Astrocyte of the spinal cord (primary cell): ENCODE measurements at places on chromosomes 4 and X.

DNA sequence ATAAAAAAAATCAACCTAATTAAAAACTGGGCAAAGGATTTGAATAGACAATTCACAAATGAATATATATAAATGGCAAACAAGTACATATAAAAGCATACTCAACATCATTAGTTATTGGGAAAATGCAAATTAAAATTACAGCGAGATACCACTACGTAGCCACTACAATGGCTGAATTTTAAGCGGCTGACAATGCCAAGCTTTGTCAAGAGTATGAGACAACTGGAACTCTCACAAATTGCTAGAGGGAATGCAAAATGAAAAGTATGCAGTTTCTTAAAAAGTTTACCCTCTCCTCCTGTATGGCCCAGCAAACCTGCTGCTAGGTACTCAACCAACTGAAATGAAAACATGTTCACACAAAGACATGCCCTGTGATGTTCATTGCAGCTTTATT is 34.8 kb downstream of the ZFP42 start:
- DNase-seq: no peak

DNA sequence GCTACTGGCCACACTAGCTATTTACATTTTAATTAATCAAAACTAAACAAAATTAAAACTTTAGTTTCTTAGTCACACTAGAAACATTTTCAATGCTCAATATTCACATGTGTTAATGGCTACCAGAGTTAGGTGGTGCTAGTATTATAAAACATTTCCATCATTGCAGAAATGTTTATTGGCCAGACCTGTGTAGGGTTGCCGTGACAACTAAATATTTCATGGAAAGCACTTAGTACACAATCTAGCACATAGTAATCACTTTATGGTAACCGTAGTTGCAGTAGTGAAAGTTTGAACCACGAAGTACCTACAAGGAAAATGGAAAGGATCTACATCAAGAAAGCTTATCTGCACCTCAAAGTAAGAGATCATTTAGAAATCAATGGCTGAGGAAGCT is 95.9 kb downstream of the HS6ST2 start:
- DNase-seq: no peak

DNA sequence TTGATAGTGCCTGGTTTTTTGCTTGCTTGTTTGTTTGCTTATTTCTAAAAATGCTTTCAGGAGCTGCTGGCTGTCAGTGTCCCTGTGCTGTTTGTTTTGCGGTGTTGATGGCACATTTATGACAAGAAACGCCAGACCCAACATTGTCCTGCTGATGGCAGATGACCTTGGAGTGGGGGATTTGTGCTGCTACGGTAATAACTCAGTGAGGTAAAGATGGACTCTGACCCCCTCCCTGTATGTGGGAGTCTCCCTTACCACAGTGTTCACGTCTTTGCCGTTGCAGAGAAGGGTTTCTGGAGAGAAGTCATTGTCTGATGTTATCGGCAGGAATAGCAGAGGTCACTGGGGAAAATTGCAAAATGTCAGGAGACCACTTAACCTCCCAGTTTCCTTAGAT is at the start of gene ARSH:
Gene ARSH (plus strand): TSS at position 52 of the 400 bp plus-strand sequence. CDS start 67 bp downstream, at position 119.
- DNase-seq: no peak

DNA sequence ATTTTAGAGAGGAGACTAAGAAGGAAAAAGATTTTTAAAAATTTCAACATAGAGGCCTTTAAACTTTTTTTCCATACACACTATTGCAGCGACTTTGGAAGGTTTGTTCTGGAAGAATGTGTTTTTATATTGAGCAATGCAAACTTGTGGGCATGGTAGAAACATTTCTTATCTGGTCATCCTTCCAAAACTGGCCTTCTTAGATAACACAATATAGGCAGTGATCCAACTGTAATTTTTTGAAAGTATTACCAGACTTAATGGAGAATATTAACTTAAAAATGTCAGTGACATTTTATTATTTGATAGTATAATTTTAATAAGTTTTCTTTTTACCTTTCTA is 25.6 kb downstream of the FHDC1 start:
- no peak for DNase-seq

DNA sequence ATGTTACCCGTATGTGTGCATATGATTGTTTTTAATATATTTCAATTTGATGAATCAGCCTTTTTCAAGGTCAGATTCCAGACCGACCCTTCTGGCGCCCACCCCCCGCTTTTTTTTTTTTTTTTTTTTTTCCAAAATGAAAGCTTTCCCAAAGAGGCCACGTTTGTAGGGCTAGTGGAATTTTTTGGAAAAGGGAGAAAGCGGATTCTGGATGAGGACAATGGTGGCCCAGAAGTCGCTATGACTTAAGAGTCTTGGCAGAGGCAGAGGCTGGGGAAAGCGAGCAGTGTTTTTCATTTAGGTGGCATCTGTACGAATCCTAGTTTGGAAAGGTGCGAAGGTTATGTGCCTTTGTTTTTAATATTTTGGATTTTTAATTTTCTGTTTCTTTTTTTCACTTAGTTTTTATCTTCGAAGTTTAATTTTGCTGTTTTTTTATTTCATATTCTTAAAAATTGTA is 14.6 kb downstream of the NDUFB11 start:
- peak; percentile 3 for DNase-seq

GRCh38 chr4:3010577-3010976 is 47.2 kb downstream of the GRK4 start:
- DNase-seq: no peak

- no peak for DNase-seq
Observed at GRCh38 chr4:16070203-16070602, 13.6 kb downstream of the PROM1 start.

DNA sequence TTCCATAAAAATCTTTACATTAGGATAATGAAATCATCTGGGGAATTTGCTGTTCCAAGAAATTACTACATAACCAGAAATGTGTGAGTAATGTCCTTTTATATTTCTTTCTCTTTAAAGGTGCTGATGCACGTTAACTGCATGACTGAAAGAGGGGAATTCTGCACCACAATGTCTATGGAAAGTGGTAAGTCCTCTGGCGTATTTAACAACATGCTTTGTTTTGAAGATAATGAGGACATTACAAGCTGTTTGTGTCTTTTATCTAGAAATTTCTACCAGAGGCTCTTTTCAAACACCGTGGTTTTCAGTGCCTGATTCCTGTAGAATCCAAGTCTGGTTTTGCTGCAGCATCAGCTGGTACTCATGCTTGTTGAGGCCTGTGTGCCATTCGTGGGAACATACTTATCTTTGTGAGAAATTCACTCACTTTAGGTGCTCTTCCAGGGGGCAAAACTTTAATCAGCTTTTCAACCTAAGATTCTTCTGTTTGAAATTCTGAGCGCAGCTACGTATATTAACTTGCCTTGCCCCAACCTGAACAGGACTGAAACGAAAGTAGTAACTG is 257.2 kb downstream of the PDHA2 start:
- peak; percentile 42 for DNase-seq

GRCh38 chrX:103464072-103464773 is 55.1 kb downstream of the RAB40A start:
- peak; percentile 52 for DNase-seq

DNA sequence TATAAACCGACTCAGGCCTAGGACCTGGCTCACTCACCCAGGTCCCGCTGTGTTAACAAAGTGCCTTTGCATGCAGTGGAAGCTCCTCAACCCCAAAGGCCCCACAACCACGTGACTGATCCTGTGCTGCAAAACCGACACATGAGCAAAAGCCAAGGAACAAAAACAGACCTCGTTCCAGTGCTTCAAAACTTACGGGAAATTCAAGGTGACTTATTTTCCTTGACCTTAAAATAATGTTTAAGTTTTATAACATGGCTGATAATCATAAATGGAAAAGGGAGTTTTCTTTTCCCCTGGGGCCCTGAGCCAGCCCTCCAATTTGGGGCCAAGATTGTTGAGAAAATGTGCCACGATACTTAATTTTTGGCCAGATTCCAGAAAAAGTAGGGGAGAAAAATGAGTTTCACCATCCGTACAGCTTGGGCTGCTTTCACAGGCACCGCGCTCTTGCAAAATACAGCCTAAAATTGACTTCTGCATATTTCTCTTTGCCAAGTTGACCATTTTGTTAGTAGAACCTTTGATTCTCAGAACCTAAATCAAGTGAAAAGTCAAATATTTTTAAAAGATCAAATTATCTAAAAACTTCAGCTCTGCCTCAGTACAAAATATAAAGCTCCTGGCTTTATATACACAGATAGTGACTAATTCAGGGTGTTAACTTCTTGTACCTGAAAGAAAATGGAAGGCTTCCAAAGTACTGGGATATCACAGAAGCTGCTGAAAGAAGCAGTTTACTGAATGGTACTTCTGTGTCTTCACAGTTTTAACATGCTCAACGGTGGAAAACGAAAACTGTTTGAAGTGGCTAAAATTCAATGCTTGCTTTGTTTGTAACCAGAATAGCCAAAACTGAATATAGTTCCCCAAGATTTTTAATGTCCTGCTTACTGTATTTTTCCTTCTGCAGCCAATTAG is 93.8 kb downstream of the APBB2 start:
- DNase-seq: peak; percentile 72

GRCh38 chrX:107470971-107471370 is 21.5 kb downstream of the FRMPD3 start:
- DNase-seq: no peak

- DNase-seq: peak; percentile 88
Observed at GRCh38 chr4:98516042-98516440, 142.4 kb downstream of the TSPAN5 start.

DNA sequence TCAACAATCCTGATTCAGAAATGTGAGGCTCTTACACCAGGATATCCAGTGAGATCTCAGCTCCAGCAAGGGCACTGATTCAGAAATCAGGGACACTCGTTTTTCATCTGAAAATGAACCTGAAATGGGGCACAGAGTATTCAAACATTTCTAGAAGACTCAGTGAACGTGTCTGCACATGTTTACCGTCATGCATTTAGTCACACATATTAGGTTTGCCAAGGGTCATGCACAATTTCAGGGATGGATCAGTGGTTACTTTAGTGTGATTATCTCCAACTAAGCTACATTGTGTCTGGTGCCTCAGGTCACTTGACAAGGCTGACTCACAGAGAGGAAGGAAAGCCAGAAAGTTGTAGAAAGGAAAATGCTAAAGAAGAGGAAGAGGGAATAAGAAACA is 33.6 kb upstream of the SPANXN2 start:
- no peak for DNase-seq

- no peak for DNase-seq
Observed at GRCh38 chr4:102343964-102344519, 1.2 kb downstream of the SLC39A8 start.
